Urinary bladder (tissue), 4 donors: ENCODE measurements at places on chromosomes 11 and 22.

GRCh38 chr11:109547356-109548027 lies 125.5 kb downstream of the C11orf87 start:
- DNase-seq, result no peak

DNA sequence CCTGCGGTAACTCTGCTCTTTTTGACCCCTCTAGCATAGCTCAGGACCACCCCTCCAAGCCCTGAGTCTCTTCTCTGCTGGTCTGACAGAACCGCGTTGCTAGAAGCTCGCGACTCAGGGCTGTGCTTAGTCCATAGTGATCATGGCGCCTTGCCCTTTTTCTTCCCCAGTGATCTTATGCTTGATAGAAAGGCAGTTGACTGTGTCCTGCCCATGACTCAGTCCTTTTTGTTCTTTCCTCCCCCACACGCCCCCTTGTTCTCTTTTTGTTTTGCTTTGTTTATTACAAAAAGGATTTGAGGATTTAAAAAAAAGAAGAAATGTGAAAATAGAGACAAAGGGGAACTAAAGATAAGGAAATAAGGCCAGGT lies 17.5 kb downstream of the IL17RA start:
- DNase-seq, result no peak

GRCh38 chr11:58513747-58514367 lies 6.0 kb upstream of the OR5B21 start:
- DNase-seq, result no peak

DNA sequence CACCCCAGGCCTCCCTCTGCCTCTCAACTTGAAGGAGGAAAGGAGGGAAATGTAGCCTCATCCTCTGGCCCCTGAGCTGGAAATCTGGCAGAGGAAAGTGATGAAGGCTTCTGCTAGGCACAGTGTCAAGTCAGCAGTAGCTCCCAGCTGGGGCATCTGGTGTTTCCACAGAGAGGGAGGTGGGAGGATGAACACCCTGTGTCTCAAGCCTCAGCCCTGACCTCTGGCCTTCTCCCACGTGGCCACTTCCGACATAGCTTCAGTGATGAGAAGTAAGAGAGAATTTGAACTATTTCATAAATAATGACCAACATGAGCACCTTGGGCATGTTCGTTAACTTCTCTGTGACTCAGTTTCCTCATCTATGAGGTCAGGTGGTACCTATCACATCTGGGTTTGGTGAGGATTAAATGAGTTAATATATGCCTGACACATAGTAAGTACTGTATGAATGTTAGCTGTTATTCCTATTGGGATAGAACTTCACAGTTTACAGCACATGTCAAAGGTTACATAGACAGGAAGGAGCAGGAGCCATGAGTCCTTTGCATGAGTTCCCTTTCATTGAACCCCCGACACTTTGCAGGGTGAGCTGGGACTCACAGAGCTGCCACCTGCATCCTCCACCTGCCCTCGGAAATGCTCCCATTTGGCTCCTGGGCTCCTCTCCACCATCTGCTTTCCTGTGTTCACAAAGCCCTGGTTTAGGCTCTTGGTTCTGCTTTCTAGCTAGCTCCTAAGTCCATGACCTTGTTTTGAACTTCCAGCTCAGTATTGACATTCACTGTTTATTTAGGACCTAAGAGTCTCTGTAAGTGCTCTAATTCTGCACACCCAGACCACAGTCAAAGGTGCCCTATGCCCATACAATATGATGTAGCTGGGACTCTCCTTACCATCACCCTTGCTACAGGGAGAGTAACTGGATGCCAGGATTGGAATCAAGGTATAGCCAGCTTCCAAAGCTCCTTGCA lies 61.7 kb downstream of the CSNK2A3 start:
- DNase-seq, result no peak

- DNase-seq, result no peak
These were observed 57.1 kb downstream of the TRAF6 start for GRCh38 chr11:36452961-36453360.

DNA sequence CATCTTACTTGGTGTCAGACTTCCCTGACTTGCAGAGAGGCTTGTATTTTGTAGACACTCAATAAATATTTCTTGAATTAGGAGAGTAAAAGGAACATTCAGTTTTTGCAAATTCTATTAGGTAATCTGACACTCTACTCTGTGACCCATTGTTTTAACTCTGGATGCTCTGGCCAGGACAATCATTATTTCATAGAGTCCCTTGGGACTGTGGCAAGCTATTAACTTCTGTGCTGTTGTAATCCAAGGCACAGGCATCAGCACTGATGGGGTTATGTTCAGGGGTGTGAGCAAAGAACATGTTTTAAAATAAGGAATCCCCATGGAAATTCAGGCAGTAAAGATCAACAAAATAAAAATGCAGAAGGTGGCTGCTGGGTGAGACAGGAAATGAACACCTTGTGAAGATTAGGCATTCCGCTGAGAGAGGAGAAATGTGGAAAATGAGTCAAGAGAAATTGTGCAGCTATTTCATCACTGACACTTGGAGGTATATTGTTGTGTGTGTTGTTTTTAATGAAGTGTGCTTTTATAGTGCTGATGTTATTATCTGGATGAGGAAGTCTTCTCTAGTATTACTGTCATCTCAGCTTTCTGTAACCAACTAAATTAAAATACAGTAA lies 175.2 kb downstream of the WNT11 start:
- no peak for DNase-seq

DNA sequence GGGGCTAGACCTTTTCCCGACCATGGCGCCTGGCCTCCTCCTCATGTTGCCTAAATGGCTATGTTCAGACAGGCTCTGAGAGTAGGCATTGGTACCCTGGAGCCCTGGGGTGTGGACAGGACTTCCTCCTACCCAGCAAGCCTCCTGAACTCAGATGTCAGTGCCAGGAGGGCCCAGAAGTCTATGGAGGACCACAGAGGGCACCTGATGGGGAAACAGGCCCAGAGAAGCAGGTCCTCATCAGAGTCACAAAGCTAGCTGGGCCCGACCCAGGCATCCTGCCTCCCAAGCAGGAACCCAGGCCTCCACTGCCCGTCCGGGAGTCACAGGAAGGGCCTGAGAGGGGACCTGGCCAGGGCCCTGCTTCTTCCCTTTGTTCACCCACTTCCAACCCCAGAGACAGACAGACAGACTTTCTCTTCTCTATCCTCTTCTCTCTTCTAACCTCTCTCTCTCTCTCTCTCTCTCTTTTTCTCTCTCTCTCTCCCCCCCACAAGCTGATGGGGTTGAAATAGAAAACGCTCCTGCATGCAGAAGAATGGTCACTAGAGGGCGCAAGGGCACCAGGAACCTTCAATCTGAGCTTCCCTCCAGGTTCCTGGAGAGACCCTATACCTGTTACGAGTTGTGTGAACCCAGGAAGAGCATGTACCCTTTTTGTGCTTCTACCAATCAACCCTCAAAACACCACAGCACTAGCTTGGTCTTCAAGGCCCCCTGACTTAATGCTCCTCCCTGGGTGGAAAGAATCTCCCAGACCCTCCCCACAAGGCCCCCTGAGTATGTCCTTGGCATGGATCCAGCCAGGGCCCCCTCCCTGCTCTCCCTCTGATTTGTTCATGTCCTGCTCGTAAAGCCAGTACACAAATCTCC lies 27.1 kb downstream of the ARAP1 start:
- DNase-seq, result peak; percentile 84

DNA sequence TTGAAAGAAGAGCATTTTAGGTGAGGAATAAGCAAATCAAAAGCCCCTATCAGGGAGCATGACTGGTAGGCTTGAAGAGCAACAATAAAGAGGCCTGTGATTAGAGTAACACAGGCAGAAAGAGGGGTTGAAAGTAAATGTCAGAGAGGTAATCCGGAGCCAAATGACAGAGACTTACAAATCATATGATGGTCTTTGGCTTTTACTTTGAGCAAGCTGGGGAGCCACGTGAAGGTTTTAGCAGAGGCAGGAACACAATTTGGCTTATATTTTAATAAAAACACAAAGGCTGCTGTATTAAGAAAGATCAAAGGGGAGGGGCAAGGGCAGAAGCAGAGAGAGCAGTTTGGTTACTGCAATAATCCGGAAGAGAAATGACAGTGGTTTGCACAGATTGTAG lies 12.8 kb upstream of the NARS2 start:
- DNase-seq, result no peak

DNA sequence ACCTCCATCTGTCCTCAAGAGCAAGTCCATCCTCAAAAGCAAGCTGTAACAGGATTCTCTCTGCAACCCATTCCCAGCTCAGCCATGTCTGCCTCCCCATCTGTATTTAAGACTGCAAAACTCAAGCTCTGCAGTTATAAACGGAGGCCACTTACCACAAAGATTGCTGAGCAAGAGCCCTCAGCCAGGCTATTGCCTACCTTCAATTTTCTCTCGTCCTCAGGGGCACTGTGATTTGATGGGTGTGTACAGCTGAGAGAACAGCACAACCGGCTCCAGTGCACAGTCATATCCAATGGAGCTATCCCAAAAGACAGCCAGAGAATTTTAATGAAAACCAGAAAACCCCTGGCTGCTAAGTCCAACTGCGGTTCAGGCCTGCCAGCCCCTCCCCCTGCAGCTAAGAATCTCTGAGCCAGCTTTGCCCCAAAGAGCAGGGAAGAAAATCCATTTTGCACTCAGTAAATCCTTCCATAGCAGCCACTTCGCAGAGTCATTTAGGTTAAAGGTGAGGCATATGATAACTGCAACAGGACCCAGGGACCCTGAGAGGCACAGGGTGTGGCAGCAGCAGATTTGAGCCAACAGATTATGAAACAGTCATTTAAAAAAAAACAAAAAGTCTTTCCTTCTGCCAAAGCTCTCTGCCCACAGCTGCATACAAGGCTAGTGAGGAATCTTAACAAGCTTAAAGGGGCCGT lies 37.6 kb downstream of the RAB30 start:
- DNase-seq, result peak; percentile 31

- peak; percentile 46 for DNase-seq
These were observed 798 bp downstream of the AMPD3 start for GRCh38 chr11:10455637-10456487.

DNA sequence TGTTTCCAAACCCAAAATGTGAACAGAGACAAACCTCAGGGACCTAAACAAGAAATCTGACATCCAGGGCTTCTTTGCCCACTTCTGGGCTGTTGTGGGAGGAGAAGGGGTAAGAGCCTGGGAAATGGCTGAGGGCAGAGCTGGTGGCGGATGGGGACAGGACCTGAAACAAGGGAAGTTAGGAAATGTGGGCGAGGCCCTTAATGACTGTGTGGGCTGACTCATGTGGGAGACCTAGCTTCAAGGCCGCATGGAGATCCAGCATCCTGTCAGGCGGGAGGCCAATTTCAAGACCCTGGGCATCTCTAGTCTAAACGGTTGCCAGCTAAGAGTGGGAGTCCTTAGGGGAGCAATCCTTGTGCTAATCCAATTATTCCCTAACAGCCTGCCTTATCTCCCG lies 2.1 kb upstream of the OAF start:
- no peak for DNase-seq

DNA sequence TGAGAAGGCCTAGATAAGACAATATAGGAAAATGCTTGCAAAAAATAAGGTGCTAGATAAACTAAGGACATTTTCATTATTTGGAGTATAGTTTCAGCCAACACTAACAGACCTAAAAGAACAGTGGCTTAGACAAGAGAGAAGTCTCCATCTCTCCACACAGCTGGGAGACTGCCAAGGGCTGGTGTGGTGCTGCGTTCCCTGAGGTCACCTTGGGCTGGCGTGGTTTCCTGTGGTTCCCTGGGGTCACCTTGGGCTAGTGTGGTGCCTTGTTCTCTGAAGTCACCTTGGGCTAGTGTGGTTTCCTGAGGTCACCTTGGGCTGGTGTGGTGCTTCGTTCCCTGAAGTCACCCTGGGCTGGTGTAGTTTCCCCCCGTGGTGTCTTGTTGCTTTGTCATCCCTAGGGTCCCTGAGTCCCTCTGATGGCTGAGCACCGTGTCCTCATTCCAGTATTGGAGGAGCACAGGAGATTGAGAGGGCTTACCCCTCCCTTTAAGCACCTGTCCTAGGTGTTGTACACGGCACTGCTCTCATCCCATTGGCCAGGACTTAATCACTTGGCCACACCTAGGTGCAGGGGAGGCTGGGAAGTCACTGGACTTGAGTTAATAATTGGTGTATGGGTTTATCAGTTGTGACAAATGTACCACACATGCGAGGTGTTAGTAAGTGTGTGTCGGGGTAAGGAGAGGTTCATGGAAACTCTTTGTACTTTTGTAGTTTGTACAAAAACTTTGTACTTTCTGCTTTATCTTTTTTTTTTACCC lies 14.9 kb downstream of the SAMM50 start:
- no peak for DNase-seq

DNA sequence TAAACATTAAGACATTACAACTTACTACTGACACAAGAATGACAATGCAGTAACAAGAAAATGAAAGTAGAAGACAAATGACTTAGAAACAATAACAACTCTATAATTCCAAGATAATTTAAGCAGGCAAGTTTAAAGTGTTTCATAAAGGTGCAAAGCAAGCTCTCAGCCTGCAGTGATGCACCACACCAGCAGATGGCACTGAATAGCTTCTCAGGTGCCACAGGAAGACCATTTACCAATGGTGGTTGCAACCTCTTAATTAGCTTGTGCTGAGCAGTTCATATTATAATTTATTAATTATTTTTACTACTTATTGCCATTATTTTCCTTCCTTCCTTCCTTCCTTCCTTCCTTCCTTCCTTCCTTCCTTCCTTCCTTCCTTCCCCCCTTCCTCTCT lies 60.6 kb downstream of the NXPE2 start:
- no peak for DNase-seq

DNA sequence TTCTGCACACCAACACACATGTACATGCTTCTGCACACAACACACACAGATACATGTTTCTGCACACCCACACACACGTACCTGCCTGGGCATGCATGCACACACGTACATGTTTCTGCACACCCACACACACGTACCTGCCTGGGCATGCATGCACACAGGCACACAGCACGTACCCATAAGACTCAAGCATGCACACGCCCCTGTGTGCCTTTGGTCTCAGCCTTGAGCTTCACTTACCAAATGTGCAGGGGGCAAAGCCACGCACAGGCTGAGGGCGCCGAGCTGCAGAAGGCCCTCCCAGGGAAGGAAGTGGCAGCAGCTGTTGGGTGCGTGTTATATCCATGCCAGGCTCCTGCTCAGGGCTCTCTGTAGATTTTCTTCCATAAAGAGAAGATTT lies 34.7 kb upstream of the SMIM38 start:
- DNase-seq, result no peak

DNA sequence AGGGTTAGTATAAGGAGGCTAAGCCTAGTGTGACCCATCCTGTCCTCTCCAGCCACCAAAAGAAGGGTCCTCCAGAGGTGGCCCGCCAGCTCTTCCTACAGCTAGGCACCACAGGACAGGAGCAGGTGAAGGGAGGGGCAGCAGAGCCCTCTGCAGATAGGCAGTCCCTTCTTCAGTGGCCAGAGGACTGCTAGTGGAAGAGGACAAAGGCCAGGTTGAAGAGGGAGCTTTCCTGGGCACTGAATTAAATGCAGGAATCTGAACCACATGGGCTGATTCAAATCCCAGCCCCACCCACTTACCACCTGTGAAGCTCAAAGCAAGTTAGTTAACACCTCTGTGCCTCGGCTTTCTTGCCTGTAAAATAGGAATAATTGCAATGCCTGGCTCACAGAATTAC lies 409.5 kb downstream of the NXPE2 start:
- DNase-seq, result no peak

- DNase-seq, result no peak
These were observed 11.2 kb upstream of the DGKZ start for GRCh38 chr11:46335890-46336562.

GRCh38 chr11:84211896-84212295 lies 925.7 kb upstream of the CCDC90B start:
- no peak for DNase-seq

- no peak for DNase-seq
These were observed 32.1 kb upstream of the DRD2 start for GRCh38 chr11:113507341-113507740.
